ENCODE measurements at places on chromosomes 12 and 14.
A peak's percentile ranks its signal among the peaks of the same experiment; 100 is the strongest.

DNA sequence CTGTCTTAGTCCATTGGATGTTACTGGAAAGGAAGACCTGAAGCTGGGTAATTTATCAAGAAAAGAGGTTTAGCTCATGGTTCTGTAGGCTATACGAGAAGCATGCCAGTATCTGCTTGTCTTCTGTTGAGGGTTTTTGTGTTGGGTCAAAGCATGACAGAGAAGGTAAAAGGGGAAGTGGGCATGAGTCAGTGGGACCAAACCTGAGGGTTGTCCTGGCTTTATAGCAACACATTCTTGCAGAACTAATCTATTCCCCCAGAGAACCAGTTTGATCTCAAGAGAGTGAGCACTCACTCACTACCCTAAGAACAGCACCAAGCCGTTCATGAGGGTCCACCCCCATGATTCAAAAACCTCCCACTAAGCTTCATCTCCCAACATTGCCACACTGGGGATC, 19.0 kb upstream of the KRAS start:
- DNase-seq = no peak

DNA sequence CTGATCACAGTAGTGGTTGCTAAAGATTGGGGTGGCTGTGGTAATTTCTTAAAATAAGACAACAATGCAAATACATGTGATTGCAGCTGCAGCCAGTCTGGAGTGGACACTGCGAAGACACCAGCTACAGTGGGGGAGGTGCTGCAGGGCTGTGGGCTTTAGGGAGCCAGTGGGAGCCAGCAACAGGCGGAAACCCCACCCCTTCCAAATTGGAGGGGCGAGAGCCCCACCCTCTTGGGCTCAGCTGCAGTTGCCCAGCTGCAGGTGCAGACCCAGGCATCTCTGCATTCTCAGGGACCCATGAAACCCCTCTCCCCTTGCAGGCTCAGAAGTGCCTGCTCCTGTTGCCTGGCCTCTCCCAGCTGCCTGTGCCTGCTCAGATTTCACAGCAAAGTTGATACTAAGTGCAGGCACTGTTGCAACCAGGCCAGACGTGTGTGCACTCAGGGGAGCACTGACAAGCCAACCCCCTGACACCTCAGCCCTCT, 104.8 kb downstream of the MYF5 start:
- DNase-seq = no peak

DNA sequence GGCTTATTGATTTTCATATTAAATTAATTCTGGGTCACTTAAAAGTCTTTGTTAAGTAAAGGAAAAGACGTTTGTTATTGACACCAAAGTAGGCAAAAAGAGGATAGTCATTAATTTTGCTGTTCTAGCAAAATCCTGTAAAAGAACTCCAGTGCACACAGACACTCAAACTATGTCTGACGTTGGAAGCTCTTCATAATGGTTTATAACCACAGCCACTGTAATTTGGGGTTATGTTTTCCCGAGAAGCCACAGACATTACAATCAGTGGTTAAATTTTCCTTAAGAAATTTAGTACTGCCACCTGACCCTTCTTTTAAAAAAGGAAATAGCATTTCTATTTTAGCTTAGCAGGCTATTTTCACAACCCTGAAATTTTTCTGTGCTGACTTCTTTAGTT, 267.5 kb downstream of the CCDC91 start:
- DNase-seq = no peak

- no peak for DNase-seq
Observed at GRCh38 chr14:94046696-94047250, 20.6 kb downstream of the OTUB2 start.

- DNase-seq = no peak
Observed at GRCh38 chr12:127162307-127162706, 1104.7 kb upstream of the TMEM132C start.

DNA sequence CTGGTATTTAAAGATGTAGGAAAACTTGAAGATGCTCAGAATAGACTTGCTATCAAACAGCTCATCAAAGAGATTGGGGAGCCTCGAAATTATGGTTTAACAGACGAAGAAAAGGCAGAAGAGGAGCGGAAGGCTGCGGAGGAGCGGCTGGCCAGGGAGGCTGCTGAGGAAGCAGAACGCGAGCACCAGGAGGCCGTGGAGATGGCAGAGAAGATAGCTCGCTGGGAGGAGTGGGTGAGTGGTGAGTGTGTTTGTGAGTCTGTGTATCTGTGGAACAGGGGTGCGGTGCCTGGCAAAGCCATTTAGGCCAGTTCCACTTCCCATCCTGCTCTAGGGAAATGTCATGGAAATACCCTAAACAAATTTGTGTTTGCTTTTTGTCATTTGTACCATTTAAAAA, 19.2 kb upstream of the PAPOLA start:
- DNase-seq = no peak

DNA sequence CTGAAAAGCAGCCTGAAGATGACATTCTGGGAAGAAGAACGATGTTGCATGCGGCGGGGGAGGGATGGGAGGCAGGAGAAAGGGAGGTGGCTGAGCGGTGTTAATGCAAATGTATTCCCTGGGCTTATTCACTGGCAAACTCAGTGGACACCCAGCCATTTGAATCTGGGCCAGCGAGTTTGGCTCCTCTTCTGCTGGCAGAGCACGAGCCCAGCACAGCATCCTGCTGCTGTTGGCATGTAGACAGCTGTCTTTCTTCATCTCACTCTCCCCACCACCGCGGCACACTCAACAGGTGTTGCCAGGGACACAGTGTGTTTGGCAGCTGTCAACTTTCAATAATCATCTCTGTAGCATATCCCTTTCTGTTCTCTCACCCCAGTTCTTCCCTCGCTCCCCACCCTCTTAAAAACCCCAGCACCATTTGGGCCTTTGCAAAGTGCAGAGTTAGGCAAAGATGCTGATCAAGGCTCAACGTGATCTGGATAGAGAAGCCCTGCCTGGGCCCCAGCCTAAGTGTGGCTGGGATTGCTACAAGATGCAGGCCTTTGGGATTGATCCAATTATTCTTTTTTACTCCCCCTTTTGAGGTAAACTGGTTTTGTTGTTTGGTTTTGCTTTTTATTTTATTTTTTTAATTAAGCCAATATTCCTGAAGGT, 131.9 kb downstream of the EXOC5 start:
- no peak for DNase-seq

DNA sequence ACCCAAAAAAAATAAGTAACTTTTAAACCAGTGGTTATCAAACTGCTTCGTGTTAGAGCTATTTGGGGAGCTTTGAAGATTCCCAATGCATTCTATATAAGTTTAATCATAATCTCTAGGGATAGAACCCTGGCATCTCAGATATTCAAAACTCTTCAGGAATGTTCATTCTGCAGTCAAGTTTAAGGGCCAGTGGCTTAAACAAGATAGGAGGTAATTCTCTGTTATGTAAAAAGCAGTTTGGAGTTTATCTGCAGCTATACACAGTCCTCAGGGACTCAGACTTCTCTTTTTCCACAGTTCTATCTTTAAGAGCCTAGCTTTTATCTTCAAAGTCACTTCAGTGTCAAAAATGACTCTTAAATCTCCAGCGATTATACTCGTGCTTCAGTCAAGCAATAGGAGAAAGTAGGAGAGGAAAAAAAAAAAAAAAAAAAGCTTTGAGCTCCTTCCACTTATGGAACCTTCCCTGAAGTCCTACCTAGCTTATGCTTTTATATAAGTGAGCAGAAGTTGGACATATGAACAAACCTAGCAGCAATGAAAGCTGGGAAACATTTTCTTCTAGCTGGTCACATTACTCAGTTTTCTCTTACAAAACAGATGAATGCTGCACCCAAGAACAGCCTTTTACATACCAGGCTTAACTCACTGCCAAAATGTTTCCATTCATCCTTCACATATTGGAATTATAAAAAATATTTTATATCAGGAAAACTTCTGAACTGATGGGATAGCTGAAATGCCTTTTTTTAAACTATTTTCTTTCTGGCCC, 302.8 kb downstream of the FSCB start:
- DNase-seq = peak; percentile 20

GRCh38 chr14:103593577-103593976, 30.8 kb downstream of the COA8 start:
- no peak for DNase-seq

GRCh38 chr12:12922978-12923377, 29.0 kb downstream of the GPRC5D start:
- DNase-seq = no peak

- DNase-seq = no peak
Observed at GRCh38 chr14:55309761-55310365, 38.6 kb downstream of the FBXO34 start.

- DNase-seq = no peak
Observed at GRCh38 chr12:76636121-76636692, 76.6 kb upstream of the OSBPL8 start.

GRCh38 chr12:113005762-113006161, 27.4 kb downstream of the OAS2 start:
- no peak for DNase-seq

DNA sequence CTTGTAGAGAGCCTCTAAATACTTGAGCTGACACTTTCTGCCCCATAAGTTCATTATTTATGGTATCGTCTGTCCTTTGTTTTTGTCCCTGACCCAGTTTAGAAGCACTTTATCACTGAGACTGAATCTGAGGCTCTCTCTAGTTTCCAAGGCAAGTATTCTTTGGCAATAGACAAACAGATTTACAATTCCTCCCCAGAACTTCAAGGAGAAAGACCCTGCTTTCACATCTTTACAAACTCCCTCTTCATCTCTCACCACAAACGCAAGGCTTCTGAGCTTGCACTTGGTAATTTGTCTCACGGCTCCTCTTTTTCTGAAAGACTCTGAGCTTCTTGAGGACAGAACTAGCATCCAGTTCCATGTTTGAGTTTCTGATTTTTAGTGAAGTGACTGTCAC, 49.8 kb upstream of the PARP11 start:
- DNase-seq = no peak

DNA sequence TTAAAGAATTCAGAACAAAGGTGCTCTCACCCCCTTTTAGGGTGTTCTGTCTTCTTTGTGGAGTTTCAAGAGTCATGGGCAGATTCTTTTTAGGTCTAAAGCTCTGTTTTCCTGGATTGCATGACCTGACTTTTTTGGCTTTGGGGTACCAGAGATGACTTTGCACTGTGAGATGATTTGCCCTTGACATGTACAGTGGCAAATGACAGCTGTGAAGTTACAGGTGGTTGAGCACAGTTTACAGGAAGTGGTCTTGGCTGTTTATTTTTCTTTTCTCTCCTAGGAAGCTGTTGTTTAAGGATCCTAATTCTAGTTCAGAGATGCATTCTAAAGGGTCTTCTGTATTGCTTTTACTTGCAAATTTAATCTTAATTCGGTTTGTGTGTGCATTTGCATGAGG, 83.8 kb upstream of the METAP2 start:
- DNase-seq = no peak

DNA sequence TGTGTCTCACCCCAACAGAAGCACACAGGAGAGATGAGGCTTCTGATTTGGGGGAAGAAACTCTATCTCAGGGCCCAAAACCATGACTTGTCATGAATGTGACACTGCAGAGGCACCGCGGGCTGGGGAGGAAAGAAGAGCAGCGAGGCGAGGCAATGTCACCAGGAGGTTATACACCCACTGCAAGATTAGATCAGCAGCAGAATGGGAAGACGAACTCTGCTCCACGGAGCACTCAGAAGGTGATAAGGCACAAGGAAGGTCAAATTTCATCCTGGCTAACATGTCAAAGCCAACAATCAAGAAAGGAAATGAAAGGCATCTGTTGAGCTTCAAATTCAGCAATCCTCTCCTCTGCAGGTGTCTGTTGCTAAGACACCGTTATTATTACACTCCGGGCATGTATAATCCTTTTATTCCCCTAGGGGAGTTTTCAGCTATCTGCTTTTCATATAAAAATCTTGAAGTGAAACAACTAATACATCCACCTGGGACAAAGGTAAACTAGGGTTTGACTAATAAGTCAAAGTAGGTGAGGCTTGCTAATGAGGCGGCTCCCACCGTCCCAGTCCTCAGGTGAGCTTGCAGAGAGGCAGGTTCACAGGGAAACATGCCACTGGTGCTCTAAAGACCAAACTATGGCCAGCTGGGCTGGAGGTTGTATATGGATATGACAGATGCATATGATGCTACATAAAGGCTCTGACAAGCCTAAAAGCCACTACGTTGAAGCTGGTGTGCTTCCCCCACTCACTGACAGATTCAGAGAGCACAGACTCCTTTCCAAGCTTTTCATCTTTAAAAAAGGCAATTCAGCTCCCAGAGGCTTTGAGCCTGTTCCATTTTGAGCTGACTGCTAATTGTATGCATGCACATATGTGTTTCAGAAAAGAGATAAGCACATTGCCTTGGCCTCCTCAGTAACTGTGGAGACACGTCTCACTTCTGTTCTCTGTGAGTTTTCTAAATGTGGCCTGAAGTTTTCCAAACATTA, 221.2 kb downstream of the NELL2 start:
- DNase-seq = no peak

GRCh38 chr12:54159589-54159988, 29.2 kb downstream of the SMUG1 start:
- no peak for DNase-seq

DNA sequence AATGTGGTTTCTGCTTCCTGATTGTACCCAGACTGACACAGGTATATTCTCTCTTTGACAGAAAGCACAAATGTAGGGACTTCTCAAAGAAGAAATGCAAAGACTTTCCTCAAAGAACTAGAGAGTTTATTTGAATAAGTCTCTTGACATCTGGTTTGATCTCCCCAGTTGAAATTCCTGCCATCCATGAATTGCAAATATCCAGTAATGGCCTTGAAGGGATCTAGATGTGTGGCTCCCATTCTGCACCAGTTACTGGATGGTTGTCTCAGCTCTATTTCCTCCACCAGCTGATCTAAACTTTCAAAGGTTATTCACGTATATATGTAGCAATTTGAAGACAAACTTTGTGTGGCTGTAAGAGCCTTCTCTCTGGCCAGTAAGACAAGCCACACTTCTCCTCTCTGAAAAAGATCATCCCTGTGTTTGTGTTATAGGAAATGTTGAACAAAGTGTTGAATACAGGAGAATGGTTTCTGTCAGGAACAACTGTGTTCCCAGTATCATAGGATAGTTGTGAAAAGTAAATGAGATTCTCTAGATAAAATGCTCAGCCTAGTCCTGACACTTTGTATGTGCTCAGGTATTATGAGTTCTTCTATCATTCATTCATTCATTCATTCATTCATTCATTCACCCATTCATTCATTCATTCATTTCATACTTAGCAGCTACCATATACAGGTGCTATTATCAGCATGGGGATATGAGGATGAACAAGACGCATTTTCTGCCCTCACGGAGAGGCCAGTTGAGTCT, 22.7 kb upstream of the GPRC5A start:
- DNase-seq = no peak

DNA sequence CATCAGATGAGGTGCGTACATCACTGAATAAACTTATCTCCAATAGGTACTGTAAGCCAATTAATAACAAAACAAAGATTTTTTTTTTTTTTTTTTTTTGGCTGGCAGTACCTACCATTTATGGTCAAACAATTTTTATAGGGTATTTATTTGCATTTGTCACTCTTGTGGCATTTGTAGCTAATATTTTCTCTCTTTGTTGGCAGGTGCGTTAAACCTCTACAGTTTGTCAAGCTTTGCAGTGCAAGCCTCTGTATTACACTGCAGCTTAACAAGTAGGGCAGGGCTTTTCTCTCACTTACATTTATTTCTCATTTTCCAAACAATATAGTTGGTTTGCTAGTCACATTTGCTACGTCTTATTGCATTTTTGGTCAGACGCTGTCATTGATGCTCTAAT, 12.3 kb downstream of the PRPF39 start:
- DNase-seq = no peak

Measured in brain microvascular endothelial cell (primary cell).